Omental fat pad (tissue), 4 donors: ENCODE measurements at places on chromosomes 1 and 21.
A peak's percentile ranks its signal among the peaks of the same experiment; 100 is the strongest.

DNA sequence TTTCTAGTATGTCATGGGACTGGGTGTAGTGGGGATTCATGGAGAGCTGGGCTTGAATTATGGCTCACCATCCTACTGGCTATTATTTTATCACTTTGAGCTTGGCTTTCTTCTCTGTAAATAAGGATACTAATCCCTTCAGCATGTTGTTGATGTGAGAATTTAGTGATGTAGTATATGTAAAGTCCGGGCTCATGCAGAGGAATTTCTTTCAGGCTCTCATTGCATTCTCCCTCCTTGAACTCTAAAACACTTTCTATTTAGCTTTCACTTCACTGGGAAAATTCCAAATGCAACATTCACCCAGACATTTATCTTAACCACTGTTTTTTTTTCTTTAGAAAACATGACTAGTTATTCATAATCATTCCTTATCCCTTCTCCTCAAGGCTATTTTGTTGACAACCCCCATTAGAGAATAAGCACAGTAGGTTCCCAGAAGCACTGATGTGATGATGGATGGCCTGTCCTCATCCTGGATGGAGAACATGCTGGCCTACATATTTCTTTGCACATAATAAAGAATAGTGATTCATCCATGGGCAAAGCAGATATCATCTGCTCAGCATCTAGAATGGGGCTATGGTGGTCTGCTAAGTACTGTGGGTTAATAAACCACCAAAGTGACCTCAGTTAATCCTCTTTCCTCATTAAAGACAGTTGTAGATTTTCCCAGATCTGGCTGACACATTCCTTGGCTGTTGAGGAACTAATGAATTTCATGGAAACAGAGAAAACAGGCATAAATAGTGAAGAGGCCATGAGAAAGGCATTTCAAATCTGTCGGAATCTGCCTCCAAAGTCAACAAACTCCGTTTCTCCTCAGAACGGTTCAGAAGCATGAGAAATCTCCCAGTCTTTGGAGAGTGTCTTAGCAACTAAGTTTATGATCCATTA lies 68.0 kb upstream of the CYP2J2 start:
- DNase-seq = no peak

DNA sequence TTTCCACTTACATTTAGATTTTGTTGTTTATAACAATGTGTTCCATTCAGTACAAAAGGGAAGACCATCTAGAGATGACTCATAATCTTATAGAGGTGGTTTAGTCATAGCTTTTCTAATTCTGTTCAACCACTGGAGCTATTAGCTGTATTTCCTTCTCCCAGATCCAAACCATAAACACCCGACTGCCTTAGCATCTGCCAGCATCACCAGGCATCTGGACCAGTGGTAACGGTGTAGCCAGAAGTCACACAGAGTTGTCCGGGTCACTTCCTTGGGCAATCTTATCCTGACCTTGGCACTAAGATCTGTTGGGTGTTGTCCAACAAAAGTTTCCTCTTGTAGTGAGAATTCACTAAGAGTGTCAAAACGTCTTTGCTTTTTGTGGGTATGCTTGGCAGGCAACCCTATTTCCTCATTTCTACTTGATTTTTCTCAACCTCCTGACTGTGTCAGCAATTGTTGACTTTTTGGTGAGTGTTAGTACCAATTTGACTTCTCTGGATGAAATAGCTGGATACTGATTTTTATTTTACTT lies 372.1 kb upstream of the B3GALT2 start:
- DNase-seq = no peak

GRCh38 chr1:211492511-211493132 lies 660 bp upstream of the RD3 start:
- DNase-seq = no peak

DNA sequence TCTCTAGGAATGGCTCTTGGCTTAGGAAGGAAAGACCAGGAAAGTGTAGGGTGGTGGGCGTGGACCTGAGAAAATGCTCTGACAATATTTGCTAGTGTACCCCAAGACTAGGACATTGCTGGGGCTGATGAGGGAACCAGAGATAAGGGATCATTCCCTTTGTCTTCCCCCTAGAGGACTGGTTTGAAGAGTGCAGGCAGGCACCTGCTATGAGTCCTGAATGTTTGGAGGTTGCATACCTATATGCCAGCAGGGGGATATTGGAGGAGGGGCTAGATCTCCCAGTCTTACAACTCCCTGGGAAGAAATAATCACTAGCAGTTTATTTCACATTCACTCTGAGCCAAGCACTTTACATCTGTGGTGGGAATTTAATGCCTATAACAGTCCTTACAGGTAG lies 6.0 kb upstream of the BCL10 start:
- DNase-seq = no peak

- no peak for DNase-seq
Measured at GRCh38 chr1:78645723-78646122, 3.9 kb upstream of the IFI44 start.

- DNase-seq = no peak
Measured at GRCh38 chr1:18957532-18958300, 1.2 kb upstream of the IFFO2 start.

GRCh38 chr1:162040657-162041056 lies 17.0 kb upstream of the OLFML2B start:
- no peak for DNase-seq

GRCh38 chr1:87358219-87358618 lies 29.5 kb downstream of the LMO4 start:
- no peak for DNase-seq

- no peak for DNase-seq
Measured at GRCh38 chr1:23718482-23718881, 24.8 kb upstream of the ELOA start.

DNA sequence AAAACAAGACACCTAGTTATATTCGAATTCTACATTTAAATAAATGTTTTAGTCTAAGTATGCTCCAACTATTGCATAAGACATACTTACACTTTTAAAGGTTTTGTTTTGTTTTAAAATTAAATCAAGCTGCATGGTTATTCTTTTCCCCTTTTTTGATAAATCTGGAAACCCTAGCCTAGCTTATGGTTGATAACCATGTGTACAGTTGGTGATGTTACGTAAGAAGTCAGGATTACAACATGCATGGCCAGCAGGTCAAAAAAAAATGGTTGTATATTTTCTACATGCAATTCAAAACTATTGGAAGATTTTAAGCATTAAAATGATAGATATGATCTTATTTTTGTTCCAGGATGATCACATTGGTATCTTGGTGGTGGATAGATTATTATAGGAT lies 1600.6 kb downstream of the PLA2G4A start:
- no peak for DNase-seq

DNA sequence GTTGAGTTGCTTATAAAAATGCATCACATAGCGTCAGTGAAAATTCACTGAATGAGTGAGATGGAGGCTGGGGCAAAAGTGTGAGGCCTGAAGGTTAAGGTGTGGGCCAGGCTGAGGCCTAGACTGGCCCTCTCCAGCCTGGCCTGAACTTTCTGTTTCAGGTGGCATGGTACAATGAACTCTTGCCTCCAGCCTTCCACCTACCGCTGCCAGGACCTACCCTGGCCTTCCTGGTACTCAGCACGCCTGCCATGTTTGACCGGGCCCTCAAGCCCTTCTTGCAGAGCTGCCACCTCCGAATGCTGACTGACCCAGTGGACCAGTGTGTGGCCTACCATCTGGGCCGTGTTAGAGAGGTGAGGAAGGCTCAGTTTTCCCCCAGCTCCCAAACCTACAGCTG lies 7.1 kb downstream of the MMACHC start:
- no peak for DNase-seq

DNA sequence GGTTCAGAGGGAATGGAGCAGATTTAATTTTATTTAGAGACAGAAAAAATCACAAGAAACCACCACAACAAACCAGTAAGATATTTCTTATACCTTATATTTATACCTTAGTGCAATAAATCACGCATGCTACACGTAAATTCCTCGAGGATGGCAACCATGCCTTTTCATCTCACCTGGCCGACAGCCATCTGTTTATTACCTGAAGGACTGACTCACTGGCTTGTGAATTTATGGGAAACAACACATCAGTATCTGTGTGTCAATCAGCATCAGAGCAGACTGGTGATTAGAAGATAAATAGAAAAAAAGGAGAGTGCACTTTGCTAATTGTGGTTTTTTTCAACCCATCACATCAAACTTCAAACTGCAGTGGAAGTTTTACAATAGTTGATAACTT lies 58.4 kb downstream of the S1PR1 start:
- no peak for DNase-seq

- no peak for DNase-seq
Measured at GRCh38 chr1:193681422-193681821, 495.0 kb upstream of the B3GALT2 start.

DNA sequence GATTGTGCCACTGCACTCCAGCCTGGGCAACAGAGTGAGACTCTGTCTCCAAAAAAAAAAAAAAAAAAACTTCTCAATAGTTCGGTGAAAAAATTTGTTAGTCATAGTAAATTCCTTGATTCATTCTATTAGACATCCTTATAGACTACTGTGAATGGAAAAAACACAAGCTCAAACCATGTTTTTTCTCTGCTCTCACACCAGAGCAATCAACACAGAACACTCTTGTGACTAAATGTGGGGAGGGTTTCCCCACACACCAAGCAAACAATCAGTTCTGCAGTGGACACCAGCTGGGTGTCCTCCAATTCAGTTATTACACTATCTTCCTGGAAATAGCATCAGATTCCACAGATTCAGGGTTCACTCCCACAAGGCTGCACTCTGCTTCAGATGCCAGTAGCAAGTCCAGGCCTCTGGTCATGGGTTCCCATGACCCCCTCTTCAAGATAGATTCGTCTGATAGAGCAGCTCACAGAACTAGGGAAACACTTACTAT lies 69.1 kb upstream of the TEKT2 start:
- no peak for DNase-seq

- DNase-seq = no peak
Measured at GRCh38 chr1:145720556-145720877, 1.2 kb downstream of the CD160 start.

DNA sequence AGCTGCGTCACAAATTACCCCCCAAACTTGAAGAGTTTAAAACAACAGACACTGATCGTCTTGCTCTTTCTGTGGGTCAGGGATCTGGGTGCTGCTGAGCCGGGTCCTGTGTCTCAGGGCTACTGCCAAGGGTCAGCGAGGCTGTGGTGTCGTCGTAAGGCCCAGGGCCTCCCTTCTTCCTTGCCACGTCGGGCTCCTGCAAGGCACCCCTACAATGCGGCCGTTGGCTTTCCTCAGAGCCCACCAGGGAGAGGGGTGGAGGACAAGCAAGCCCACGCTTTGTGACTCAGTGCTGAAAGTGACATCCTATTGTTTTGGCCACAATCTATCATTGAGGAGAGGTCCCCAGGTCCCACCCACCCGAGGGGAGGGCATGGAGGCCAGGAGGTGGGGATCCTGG lies 7.7 kb upstream of the FBLIM1 start:
- no peak for DNase-seq

DNA sequence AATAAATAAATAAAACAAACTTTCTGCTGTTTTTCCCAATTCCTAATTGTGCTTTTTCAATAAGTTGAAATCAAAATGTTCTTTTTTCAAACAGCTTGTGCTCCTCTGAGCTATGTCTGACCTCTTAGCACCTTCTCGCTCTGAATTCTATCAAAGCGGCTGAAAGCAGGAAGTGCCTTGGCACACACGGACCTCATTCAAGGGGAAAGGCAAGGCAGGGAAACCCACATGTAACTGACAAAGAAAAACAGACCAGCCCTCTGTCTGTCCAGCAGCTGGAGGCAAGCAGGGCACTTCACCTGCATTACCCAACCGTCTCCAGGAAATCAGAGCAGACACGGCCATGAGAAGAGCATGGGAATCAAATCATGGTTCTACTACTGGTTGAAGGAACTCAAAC lies 56.7 kb downstream of the PLPP3 start:
- no peak for DNase-seq

DNA sequence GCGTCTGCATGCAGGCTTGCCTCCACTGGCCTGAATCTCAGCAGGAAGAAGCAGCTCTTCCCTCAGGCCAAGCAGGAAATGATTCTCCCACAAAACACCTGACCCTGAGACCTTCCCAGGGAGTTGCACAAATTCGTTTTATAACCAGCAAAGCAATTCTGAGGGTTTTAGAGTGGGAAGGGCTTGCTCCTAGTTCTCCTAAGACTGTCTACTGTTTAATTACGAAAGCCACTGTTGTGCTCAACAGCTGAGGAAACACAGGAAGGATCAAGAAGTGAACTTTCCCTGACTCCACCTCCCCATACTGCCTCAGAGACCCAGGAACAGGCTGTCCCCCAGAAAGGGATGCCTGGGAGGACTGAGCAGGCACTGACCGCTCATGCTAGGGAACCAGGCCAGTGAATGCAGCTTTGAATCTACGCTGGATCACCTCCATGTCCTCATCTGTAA lies 37.0 kb upstream of the PUM1 start:
- DNase-seq = no peak

GRCh38 chr21:24895885-24896734 lies 711.2 kb downstream of the MRPL39 start:
- DNase-seq = no peak

GRCh38 chr1:1906185-1907097 lies 8.6 kb upstream of the CALML6 start:
- DNase-seq = peak; percentile 70

DNA sequence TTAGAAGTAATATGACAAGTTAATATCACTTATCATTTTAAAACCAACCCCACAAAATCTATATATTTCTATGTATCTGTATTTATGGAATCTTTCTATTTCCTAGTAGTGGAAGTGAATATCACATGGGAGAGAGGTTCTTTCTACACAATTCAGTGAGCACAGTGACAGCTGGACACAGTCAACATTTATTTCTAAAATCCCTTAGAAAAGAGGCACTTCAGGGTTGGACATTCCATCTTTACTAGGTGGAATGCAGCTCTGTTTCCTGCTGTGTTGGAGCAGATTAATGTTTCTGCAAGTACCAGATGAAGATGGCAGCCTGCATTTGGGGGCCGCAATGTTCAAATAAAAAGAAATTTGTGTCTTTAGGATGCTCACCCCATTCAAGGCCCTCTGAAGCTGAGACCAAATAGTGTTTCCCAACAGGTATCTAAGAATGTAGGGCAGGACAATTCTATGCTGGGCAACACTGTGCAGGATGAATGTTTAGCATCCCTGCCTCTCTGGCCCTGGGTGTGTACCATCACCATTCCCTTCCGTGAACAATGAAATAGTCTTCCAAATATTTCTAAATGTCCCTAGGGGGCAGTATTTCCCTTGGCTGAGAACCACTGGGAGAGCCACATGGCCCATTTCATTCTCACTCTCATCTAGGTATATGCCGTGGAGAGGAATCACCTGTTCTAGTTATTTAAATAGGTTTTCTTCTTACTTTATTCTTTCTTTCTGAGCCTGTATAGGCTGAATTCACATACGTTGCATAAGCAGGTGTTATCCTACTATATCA lies 394.8 kb downstream of the PRDM2 start:
- DNase-seq = no peak
